PC-3 (cell line): ENCODE measurements at places on chromosomes 3 and 15.

DNA sequence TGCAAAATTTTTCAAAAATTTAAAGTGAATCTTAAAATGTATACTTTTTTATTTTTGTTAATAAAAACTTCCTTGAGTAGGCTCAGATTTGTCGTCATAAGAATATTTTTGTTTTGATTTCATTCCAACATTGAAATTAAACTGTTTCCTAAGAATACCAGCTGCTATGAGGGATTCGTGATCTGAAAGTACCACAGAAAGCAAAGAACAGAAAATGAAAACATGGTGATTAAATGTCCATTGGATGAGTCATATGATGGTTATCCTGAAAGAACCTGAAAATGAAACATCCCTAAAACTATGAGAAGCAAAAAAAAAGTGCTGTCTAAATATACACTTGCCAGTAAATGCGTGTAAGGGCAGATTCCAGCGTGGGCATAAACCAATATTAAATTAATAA, 143.8 kb downstream of the GMNC start:
- H3K4me3 ChIP-seq: no peak overlapping the region
- no peaks in the 10 kb centered on the region for H3K4me1 ChIP-seq
- H3K27ac ChIP-seq: no peak overlapping the region
- H3K27me3 ChIP-seq: no peaks in the 10 kb centered on the region
- peak; percentile 42 for DNase-seq

DNA sequence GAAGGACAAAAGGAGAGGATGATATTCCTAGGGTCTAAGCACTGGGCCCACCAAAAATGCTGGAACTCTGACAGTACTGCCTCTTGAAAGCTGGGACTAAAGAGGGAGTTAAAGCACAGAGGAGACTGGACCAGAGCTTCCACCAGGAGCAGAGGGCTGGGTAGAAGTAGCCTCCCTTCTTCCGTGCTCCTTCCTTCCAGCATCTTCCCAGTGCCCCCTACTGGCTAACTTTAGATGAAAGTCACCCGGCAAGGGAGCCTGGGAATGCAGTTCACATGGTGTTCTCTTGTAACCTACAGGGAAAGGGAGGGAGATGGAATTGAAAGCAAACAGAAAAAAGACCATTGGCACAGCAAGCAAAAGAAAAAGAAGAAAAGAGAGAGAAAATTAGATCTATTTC, 106.1 kb upstream of the COL8A1 start:
- no peaks in the 10 kb centered on the region for H3K27me3 ChIP-seq
- H3K27ac ChIP-seq: no peak overlapping the region
- peaks cover 11% of the 10 kb centered on the region for H3K4me1 ChIP-seq
- H3K4me3 ChIP-seq: no peak overlapping the region

- H3K4me3 ChIP-seq: no peak overlapping the region
- H3K4me1 ChIP-seq: no peaks in the 10 kb centered on the region
- no peaks in the 10 kb centered on the region for H3K36me3 ChIP-seq
- no peak for DNase-seq
- H3K27me3 ChIP-seq: no peaks in the 10 kb centered on the region
Observed at GRCh38 chr3:50372349-50372748, 13.0 kb upstream of the TMEM115 start.

- no peaks in the 10 kb centered on the region for H3K27me3 ChIP-seq
- H3K4me1 ChIP-seq: peaks cover 9% of the 10 kb centered on the region; the same call in 1 of the 2 replicates
- H3K4me3 ChIP-seq: no peak overlapping the region
- DNase-seq: peak; percentile 28
Observed at GRCh38 chr3:21839176-21839575, 88.2 kb upstream of the ZNF385D start.

- no peak overlapping the region for H3K27ac ChIP-seq
- no peaks in the 10 kb centered on the region for H3K4me1 ChIP-seq
- no peaks in the 10 kb centered on the region for H3K27me3 ChIP-seq
- DNase-seq: no peak
- H3K36me3 ChIP-seq: peaks cover 49% of the 10 kb centered on the region
Observed at GRCh38 chr3:121696186-121696585, 35.5 kb upstream of the HCLS1 start.

GRCh38 chr3:126187920-126188319, 7.5 kb upstream of the ALDH1L1 start:
- H3K4me1 ChIP-seq: no peaks in the 10 kb centered on the region
- no peaks in the 10 kb centered on the region for H3K27me3 ChIP-seq
- no peaks in the 10 kb centered on the region for H3K36me3 ChIP-seq
- no peak for DNase-seq
- H3K4me3 ChIP-seq: no peak overlapping the region

- no peak overlapping the region for H3K4me3 ChIP-seq
- no peak for DNase-seq
- H3K27ac ChIP-seq: no peak overlapping the region
- 0 out of 2 replicates have a peak, but pooled peaks cover 3% of the 10 kb centered on the region for H3K4me1 ChIP-seq
- H3K36me3 ChIP-seq: 0 out of 2 replicates have a peak, but pooled peaks cover 2% of the 10 kb centered on the region
Observed at GRCh38 chr3:15556512-15556911, 35.0 kb upstream of the COLQ start.

DNA sequence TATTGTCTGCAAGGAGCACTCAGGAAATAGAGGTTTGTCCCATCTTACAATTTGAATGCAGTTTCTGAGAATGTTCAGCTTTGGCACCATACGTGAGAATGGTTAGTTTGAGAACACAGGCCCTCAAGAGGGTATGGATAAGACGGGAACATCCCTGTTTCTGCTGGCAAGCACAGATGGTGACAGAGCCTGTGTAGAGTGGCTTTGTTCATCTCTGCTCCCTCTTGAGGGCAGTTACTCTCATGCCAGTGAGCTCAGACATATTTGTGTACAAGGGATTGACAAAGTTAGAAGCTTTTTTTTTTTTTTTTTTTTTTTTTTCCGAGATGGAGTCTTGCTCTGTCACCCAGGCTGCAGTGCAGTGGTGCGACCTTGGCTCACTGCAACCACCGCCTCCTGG, 71.5 kb upstream of the FILIP1L start:
- H3K4me3 ChIP-seq: no peak overlapping the region
- DNase-seq: no peak
- H3K36me3 ChIP-seq: no peaks in the 10 kb centered on the region

GRCh38 chr3:4880850-4881249, 98.4 kb upstream of the BHLHE40 start:
- no peak overlapping the region for H3K27ac ChIP-seq
- peaks cover 21% of the 10 kb centered on the region for H3K4me1 ChIP-seq
- no peaks in the 10 kb centered on the region for H3K27me3 ChIP-seq

GRCh38 chr3:117938974-117939373, 1095.7 kb downstream of the IGSF11 start:
- no peak overlapping the region for H3K27ac ChIP-seq
- no peaks in the 10 kb centered on the region for H3K27me3 ChIP-seq
- H3K4me3 ChIP-seq: no peak overlapping the region
- H3K36me3 ChIP-seq: no peaks in the 10 kb centered on the region

GRCh38 chr3:141184430-141184829, 47.2 kb upstream of the PXYLP1 start:
- no peak overlapping the region for H3K27ac ChIP-seq
- no peaks in the 10 kb centered on the region for H3K4me1 ChIP-seq
- H3K36me3 ChIP-seq: no peaks in the 10 kb centered on the region
- peaks cover 20% of the 10 kb centered on the region for H3K27me3 ChIP-seq
- H3K4me3 ChIP-seq: no peak overlapping the region

GRCh38 chr3:65575376-65575840, 463.3 kb downstream of the MAGI1 start:
- H3K27ac ChIP-seq: peak overlapping the region; percentile 67
- no peaks in the 10 kb centered on the region for H3K36me3 ChIP-seq
- H3K4me3 ChIP-seq: no peak overlapping the region

DNA sequence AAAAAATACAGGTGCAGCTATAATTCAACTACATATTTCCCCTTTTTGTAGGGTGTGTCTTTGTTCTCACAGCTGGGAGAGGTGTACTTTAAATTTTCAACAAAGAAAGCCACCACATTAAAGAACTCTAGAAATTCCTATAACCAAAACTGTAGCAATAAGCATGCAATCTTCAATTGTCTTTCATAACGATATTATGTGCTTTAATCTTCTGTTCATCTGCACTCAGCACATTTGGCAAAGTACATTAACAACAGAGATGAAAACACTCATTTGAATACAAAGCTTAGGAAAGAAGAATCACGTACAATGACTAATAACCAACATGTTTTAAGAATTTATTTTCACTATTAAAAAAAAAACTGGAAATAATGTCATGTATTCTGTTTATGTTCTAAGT, 1025.8 kb downstream of the ROBO1 start:
- H3K36me3 ChIP-seq: no peaks in the 10 kb centered on the region
- no peaks in the 10 kb centered on the region for H3K27me3 ChIP-seq
- H3K4me1 ChIP-seq: no peaks in the 10 kb centered on the region
- DNase-seq: no peak
- H3K27ac ChIP-seq: no peak overlapping the region

DNA sequence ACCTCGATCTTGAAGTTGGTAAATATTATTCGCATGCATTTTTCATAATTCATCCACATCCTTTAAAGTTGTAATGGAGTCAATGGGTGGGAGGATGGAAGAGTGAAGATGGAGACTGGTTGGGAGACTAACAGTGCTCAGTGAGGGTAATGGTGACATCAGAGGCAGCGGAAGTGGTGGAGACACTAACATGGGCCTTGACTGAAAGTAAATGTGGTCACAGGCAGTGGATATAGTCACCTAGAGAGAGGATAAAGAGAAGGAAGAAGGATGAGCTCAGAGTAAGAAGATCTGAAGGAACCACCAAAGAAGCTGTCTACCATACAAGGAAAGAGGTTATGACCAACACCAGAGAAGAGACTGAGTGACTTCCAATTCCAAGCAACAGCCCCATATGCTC, 281.6 kb upstream of the STT3B start:
- DNase-seq: no peak
- H3K4me3 ChIP-seq: no peak overlapping the region
- no peaks in the 10 kb centered on the region for H3K27me3 ChIP-seq
- no peaks in the 10 kb centered on the region for H3K36me3 ChIP-seq

GRCh38 chr3:5058471-5058951, 63.6 kb upstream of the ARL8B start:
- H3K36me3 ChIP-seq: no peaks in the 10 kb centered on the region
- H3K27me3 ChIP-seq: no peaks in the 10 kb centered on the region
- H3K4me3 ChIP-seq: no peak overlapping the region
- H3K4me1 ChIP-seq: peaks cover 16% of the 10 kb centered on the region
- peak; percentile 61 for DNase-seq
- peak overlapping the region; percentile 27 for H3K27ac ChIP-seq

DNA sequence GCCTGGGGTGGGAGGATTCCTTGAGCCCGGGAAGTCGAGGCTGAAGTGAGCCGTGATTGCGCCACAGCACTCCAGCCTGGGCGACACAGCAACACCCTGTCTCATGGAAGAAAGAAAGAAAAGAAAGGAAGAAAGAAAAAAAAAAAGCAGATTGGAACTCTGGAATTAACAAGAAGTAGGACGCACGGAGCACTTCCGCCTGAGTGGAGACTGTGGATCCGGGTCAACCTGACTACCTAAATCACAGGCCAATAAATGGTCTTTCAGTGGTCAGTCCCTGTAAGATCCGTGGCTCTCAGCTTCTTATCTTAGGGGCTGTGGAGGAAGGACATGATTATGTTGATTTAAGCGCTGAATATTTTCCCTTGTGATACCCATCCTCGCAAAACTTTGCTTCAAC, 2.4 kb upstream of the PPARG start:
- no peaks in the 10 kb centered on the region for H3K27me3 ChIP-seq
- H3K4me3 ChIP-seq: peak overlapping the region; percentile 67; the same call in 1 of the 2 replicates
- no peak for DNase-seq
- H3K4me1 ChIP-seq: peaks cover 10% of the 10 kb centered on the region
- no peak overlapping the region for H3K27ac ChIP-seq
- peaks cover 15% of the 10 kb centered on the region for H3K36me3 ChIP-seq

GRCh38 chr15:77642793-77643430, 10.2 kb upstream of the LINGO1 start:
- no peaks in the 10 kb centered on the region for H3K4me1 ChIP-seq
- DNase-seq: peak; percentile 31
- no peak overlapping the region for H3K27ac ChIP-seq
- no peak overlapping the region for H3K4me3 ChIP-seq
- H3K27me3 ChIP-seq: 0 out of 2 replicates have a peak, but pooled peaks cover 13% of the 10 kb centered on the region
- no peaks in the 10 kb centered on the region for H3K36me3 ChIP-seq

- H3K4me1 ChIP-seq: no peaks in the 10 kb centered on the region
- DNase-seq: no peak
- H3K27me3 ChIP-seq: no peaks in the 10 kb centered on the region
- H3K27ac ChIP-seq: no peak overlapping the region
- H3K36me3 ChIP-seq: no peaks in the 10 kb centered on the region
- H3K4me3 ChIP-seq: no peak overlapping the region
Observed at GRCh38 chr3:18787441-18787840, 360.9 kb upstream of the KCNH8 start.

DNA sequence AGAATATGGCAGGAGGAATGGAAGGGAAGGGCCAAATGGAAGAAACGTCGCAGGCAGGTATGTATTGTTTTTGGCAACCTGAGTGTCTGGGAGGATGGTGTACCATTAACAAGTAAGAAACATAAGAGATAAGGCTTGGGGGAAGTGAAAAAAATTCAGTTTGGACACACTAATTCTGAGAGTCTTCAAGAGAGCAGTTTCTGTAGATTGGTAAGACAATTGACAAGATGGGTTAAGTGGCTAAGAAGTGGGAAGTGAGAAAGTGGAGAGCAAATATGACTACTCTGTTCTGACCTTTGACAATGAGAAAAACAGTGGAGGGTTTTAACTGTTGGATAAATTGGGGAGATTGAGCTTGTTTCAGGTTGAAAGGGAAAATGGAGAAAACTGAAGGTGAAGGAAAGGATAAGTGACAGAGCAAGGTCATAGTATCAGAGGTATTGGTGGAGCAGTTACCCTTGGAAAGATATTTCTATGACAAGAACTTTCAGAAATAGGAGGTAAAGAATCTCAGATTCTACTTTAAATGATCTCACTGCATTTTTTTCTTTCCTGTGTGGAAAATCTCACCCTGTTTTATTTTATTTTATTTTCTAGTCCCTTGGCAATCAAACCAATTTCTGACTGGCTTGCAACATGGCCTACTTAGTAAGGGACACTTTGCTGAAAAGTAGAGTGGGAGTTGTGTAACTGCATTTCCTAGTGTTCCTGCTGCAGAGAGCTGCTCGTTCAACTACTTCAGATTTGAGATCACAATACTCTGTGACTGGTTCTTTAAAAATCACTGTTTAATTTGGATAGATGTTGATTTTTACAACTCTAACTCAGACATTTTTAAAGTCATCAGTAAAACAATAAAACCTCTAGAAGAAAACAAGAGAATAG, 23.1 kb upstream of the GABPB1 start:
- H3K27ac ChIP-seq: no peak overlapping the region
- H3K4me3 ChIP-seq: no peak overlapping the region
- H3K27me3 ChIP-seq: no peaks in the 10 kb centered on the region
- no peak for DNase-seq
- H3K36me3 ChIP-seq: no peaks in the 10 kb centered on the region
